ENCODE measurements at places on chromosomes 4 and X.

DNA sequence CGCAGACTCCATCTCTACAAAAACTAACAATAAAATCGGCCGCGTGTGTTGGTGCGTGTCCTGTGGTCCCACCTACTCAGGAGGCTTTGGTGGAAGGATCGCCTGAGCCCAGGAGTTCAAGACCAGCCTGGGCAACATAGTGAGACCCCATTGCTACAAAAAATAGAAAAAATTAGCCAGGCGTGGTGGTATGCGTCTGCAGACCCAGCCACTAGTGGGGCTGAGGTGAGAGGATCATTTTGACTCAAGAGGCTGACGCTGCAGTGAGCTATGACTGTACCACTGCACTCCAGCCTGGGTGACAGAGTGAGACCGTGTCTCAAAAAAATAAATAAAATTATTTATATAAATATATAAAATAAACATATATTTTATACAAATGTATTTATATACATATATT, 22.3 kb downstream of the ASMTL start:
- DNase-seq, result no peak

DNA sequence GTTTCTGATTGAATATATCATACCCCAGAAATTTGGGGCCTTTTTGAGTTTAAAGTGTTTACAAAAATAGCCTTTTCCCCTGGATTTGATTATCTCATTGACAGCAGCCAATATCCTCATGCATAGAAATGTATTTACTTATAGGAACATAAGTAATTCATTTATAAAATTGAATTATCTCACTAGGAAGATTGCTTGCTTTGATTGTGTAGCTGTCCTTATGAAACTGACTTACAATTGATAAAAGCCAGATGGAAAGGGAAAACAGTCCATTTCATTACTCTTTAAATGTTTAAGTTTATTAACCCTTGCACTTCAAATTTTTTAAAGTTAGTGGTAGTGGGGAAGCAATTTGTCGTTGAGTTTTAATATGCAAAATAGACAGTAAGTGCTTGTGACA, 310.2 kb upstream of the TBX22 start:
- DNase-seq, result no peak

DNA sequence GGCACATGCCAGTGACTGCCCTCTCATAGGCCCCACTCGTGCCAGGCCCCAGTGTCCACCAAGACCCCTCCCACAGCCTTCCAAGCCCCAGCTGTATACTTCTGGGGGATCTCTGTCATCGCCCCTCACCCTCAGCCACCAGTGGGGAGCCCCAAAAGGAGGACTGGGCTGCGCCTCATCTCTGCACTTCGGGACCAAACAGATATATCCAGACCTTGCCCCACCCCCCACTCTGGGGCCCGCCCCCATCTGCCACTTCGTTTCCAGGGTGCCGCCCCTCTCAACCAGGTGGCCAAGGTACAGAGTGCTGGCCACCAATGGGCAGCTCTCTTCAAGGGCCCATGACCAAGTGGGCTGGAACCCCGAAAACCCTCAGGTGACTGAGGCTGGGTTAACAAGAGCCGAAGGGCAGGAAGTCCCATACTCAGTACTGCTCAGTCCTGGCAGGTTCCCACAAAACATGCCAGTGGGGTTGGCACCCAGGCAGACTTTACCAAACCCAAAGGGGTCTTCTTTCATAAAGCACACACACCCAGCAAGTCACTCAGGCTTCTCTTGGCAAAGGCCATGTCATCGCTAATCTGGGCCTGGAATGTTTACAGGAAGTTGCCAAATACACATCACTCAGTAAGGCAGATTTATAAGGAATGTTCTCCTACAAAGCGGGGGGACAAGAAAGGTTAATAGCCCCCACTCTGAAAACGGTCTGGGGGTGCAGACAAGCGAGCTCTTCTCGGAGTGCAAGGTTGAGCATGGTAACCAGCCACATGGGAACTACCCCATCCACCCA, 4.4 kb downstream of the ZFYVE28 start:
- peak; percentile 47 for DNase-seq

GRCh38 chr4:104593019-104593418, 98.3 kb upstream of the CXXC4 start:
- no peak for DNase-seq

GRCh38 chr4:115110191-115111181, 2.9 kb downstream of the NDST4 start:
- DNase-seq, result no peak
